ENCODE measurements at places on chromosomes 1 and 21.

DNA sequence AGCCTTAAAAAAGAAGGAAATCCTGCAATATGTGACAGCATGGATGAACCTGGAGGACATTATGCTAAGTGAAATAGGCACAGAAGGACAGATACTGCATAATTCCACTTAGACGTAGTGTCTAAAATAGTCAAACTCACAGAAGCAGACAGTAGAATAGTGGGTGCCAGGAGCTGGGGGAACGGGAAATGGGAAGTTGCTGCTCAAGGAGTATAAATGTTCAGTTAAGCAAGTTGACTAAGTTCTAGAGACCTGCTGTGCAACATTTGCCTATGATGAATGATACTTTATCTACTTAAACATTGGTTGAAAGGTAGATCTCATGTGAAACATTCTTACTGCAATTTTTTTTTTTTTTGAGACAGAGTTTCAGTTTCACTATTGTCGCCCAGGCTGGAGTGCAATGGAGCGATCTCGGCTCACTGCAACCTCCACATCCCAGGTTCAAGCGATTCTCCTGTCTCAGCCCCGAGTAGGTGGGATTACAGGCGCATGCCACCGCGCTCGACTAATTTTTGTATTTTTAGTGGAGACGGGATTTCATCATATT, 197.8 kb downstream of the HIVEP3 start:
- no peak for DNase-seq

- no peak for DNase-seq
Measured at GRCh38 chr1:17561247-17561548, 21.7 kb downstream of the ARHGEF10L start.

DNA sequence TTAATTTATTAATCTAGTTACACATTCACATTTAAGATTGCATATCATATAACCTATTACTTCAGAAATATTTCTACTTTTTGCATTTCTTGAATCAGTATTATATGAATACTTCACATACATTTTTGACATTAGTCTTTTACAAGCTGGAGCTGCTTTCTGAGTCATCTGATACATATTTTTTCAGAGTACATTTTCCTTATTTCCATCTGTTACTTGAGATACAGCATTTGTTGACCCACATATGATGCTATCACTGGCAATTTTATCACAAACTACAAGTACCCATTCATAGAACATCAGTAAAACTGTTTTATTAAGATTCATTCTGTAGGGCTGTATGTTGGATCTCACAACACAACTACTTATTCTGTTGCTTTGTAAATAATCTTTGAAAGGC, 367.2 kb upstream of the ST6GALNAC5 start:
- no peak for DNase-seq

- no peak for DNase-seq
Measured at GRCh38 chr1:116573431-116574095, 2.7 kb upstream of the CD58 start.

DNA sequence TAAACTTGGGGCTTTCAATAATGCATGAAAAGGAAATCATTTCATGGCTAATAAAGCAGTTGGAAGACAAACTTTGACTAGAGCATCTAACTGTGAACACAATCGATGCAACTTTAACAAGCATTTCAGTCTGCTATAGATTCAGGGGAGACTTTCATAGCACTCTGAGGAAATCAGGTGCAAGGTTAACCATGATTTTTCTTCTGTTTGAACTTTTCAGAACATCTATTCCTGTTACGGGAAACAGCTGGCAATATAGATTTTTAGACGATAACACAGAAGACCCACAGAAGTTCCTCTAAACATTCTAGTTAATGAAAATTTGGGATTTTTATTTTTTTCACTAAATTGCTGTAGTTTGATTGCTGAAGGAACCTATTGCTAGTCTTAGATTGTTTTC, 177.3 kb downstream of the TRIM33 start:
- no peak for DNase-seq

DNA sequence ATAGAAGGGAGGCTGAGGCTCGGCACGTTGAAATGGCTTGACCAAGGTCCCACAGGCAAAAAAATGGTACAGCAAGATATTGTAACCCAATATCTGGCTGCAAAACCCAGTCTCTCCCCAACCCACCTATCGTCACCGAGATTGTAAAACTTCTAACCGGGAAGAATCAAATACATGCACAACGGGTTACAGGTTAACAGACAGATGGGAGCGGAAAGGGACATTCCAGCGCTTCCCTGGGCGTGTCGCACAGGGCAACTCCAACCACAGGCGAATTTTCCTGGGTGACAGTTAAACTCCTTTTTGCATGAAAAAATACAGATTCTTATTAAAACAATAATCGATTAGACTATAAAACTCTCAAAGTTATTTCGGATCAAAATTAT, 31.8 kb upstream of the JUN start:
- DNase-seq, result no peak

GRCh38 chr1:214864896-214865688, 217.4 kb upstream of the KCNK2 start:
- DNase-seq, result no peak

- DNase-seq, result no peak
Measured at GRCh38 chr1:13788795-13789194, 88.8 kb downstream of the PRDM2 start.

DNA sequence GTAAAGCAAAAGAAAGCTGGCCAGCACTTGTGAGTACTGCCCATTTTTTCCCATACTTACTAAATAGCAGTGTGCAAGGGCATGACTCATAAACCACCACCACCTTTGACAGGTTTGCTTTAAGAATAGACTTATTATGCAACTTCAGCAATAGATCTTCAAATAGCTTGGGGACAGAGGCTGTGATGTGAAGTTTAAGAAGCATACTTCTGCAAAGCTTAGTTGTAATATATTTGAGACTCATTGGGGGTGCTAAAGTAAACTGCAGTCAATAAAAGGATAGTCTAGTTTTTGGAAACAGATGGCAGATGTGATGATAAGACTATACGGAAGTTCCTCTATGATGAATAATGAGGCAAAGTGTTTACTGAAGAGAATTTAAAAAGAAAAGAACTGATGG, 210.0 kb downstream of the PLA2G4A start:
- DNase-seq, result no peak

GRCh38 chr21:22657781-22658180, 1659.6 kb downstream of the NCAM2 start:
- no peak for DNase-seq

- no peak for DNase-seq
Measured at GRCh38 chr21:35606146-35606545, 454.2 kb downstream of the SETD4 start.

GRCh38 chr1:7209336-7209735, 424.1 kb downstream of the CAMTA1 start:
- DNase-seq, result no peak

DNA sequence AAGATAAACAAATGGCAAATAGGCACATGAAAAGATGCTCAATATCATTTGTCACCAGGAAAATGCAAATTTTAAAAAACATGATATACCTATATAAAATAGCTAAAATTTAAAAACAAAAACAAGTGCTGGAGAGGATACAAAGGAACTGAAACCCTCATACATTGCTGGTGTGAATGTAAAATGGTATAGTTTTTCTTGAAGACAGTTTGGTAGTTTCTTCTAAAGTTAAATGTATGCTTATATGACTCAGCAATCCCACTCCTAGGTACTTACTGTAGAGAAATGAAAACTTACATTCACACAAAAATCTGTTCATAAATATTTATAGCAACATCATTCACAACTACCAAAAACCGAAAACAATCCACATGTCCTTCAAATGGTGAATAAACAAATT, 11.2 kb downstream of the TAF12 start:
- no peak for DNase-seq

DNA sequence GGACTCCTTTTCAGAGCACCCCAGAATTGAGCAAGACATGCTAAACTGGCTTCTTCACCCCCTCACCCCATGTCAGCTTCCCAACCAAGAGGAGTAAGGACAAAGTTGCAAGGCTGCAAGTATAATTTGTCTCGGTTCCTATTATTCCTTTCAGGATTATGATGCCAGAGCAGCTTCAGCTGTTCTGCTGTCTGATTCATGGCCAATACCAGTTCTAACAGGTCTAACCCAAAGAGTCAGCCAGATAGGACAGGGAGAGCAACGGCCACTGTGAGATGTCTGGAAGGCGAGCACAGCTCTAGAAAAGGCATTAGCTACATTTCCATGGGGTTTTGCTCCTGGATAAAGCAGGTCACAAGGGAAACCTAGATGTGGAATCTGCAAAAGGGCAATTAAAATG, 53.3 kb upstream of the HOOK1 start:
- no peak for DNase-seq

DNA sequence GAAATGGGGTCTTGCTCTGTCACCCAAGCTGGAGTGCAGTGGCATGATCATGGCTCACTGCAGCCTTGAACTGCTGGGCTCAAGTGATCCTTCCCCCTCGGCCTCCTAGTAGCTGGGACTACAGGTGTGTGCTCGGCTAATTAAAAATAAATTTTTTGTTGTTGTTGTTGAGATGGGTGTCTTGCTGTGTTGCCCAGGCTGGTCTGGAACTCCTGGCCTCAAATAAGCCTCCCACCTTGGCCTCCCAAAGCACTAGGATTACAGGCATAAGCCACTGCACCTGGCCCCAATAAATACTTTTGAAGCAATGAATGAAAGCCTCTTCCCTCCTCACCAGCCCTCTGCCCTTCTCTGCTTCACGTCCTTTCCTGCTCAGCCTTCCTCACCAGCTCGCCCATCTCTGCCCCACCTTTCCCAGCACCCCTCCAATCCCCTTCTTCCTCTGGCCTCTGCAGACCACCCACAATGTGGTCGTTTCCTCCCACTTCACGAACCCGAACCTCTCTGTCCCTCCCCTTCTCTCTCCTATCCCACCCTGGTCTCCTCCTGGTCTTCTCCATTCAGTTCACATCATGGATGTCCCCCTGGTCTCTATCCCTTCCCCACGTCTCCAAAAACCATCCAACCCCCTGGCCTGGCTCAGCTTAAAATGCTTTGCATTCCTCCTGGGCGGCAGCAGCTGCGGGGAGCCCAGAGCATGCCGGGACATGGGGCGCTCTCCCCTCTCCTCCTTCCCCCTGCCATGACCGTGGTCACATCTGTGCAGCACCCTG, 38.4 kb downstream of the RAP1GAP start:
- no peak for DNase-seq

DNA sequence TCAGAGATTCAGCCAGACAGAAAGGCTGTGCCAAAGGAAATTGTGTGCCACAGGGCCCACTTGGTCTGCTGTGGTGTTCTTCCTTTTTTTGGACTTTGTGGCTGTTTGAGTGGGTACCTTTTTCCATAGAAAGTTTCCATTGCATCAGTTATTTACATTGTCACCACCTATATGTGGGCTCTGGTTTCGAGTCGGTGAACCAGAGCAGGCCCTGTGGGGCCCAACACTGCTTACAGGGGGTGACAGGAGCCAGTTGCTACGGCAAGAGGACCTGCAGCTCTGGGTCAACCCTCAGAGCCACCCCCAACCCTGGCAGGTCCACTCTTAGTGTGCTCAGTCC, 157.0 kb upstream of the EDN2 start:
- no peak for DNase-seq

DNA sequence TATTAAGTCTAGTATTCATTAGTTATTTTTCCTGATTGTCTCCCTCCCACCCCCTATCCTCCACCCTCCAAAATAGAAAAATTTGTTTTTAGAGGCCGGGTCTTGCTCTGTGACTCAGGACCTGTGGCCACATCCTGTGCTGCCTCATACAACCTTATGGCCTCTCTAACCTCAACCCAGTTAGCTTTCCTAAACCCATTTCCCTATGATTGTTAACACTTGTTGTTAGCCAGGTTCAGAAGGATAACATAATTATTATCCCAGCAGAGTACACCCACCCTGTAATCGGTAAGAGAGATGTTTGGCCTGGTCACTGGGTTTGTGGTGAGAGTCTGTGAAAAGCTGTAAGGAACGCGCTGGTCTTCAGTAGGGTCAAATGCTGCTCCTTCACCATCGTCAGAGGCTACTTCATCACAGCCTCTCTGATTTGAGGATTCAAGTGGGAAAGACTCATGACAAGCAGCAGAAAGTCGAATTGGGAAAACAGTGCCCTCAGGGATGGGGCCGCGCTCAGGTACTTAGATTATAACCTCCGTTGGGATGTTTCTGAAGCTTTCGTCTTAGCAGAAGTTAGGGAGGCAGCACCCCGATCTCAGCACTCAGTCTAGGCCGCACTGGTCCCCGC, 35.9 kb upstream of the HMGN1 start:
- no peak for DNase-seq

DNA sequence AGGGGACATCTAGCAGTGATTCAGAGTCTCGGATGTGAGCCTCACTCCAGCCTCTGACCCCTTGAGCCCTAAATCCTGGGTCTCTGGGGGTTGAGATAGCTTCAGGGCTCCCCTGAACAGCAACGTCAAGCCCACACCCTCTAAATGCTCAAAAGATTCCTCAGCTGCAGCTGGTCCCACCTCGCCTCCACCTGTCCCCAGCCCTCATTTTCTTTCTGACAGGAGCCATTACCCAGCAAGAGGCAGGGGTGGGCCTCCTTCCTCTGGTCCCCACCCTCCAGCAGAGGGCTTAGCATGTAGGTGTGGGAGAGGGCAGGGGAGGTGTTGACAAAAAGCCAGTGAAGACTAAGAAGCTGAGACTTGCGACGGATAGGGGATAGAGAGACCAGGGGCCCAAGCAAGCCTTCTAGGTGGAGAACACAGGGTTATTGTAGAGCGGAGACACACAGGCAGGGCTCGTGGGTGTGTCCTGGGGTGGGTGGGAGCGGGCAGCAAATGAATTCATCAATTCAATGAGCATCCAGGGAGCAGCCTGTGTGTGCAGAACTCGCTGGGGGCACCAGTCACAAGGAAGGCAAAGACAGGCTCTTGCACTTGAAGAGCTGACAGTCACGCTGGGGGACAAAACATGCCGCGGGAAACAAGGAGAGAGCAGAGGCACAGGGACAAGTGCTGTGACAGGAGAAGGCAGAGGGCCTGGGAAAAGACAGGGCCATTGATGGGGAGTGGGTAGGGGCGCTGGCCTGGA, 48.9 kb upstream of the GOLT1A start:
- no peak for DNase-seq

DNA sequence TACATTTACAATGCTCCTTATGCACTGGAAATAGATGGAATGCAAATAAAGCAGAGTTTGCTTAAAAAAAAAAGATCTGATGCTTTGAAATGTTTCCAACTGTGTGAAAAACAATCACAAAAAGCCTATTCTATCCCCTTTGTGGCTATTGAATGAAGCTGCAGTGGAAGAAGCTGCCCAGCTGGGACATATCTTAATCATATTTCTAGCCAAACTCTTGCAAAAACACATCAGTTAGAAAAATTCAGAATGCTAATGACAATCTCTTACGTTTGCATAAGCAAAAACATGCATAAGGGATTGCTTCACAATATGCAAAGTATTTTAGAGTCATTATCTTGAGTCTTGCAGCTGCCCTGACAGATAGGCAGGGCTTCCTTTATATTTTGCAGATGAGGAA, 526.4 kb upstream of the USP24 start:
- DNase-seq, result no peak

GRCh38 chr1:182085726-182086125, 24.2 kb upstream of the ZNF648 start:
- DNase-seq, result no peak

GRCh38 chr21:33293811-33294216, 27.6 kb downstream of the IL10RB start:
- no peak for DNase-seq
